ENCODE measurements at places on chromosomes 7 and 10.

DNA sequence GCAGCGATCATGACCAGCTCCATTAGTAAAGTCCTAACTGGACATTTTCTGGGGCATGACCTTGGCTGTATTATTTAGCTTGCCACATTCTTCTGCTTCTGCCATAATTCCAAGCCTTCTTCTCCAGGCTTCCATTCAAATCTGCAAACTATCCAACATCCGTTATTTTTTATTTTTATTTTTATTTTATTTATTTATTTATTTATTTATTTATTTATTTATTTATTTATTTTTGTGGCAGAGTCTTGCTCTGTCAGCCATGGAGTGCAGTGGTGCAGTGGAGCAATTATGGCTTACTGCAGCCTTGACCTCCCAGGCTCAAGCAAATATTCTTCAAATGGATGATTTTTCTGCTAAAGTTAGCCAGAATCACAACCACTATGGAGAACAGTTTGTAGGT is 187.2 kb upstream of the CDK1 start:
- DNase-seq = no peak

DNA sequence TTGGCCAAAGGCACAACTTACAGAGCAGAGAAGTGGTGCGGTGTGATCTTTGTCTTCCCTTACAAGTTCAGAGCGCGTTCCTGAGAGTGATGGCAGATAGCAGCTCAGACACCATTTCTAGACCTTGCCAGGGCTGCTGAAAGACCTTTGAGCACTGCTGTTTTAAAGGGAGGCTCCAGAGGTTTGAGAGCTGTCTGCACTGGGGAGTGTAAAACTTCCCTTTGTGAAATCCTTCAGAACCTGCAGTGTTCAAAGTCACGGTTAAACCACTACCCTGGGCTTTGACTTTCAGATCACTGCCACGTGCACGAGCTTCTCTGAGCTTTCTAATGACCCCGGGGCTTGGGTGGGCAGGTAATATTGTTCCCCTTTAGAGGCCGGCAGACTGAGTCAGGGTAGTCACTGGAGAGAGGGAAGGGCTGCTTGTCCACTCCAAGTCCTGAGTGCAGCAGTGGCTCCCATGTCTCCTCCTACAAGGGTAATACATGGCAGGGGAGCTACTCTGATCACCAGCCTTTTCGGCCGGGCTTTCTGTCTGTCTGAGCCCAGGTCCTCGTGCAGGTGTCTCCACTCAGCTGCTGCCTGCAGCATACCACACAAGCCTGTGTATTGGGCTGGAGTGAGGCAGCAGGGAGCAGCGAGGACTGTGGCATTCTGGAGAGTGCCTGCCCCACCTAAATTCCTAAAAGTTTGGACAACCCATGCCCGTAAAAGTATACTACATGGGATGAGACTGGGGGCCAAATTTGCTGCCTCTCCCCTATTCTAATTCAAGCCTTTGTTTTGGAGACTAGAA is 63.3 kb downstream of the ZMIZ1 start:
- no peak for DNase-seq

GRCh38 chr7:129047761-129048160 is 7.2 kb downstream of the TNPO3 start:
- no peak for DNase-seq

DNA sequence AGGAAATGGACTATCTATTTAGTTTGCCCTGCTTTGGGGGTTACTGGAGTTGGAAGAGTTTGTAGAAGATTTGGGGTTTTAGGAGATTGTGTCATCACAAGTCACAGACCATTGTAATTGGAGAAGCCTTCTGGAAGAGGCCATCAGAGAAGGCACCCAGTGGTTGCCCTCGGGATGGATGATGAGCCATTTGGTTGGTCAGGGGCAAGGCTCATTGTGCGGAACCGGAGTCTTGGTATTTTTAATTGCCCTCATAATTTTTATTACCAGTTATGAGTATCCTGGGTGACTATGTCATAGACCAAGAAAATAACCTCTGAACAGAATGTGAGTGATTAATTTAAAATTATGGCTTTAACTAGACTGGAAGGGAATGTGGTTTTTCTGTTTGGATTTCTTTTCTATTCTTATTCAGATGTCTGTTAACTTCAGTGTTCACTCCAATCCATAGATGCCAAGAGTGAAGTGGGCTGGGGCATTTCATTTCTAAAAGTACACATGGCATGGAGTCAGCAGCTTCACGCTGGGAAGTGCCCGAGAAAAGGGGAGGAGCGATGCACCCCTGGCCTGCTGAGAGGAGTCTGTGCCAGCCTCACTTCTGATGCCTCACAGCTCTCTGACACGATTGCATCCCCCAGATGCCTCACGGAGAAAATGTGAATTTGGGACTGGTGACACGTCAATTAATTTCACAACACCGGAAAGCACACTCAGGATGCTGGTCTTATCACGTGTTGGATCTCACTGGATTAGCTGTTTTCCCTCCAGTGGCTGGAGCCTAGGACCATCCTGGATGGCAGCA is 225.6 kb upstream of the IGFBP3 start:
- DNase-seq = no peak

DNA sequence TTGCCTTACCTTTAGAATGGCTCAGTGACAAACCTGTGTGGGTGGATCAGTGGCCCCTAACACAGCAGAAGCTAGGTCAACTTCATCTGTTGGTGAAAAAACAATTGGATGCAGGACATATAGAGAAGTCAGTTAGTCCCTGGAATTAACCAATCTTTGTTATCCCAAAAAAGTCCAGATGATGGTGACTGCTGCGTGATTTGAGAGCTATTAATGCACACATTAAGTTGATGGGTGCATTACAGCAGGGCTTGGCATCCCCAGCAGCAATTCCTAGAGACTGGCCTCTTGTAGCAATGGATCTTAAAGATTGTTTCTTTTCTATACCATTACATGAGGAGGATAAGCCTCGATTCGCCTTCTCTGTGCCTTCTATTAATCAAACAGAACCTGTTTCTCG is 33.3 kb downstream of the OR13A1 start:
- no peak for DNase-seq

DNA sequence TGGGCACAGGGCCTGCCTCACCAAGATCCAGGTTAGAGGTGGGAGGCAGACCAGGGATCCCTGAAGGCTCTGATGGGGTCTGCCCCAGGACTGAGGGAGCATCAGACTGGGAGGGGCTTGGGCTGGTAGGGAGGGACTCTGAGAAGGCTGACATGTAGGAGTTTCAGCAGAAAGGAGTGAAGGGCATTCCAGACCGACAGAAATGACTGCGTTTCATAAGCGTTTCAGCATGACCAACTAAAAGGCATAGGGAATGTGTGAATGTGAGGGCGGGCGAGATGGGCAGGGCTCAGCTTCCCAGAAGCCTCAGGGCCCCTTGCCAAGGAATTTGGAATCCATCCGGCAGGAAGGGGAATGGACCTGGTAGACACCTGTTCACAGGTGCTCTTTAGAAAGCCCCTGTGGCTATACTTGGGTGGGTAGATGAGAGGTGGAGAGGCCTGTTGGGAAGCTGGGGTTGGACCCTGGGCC is 24.9 kb upstream of the SLC29A3 start:
- no peak for DNase-seq

- no peak for DNase-seq
Measured at GRCh38 chr7:6175645-6176044, 96.8 kb downstream of the CYTH3 start.

- no peak for DNase-seq
Measured at GRCh38 chr10:11195623-11196022, 178.0 kb downstream of the CELF2 start.

DNA sequence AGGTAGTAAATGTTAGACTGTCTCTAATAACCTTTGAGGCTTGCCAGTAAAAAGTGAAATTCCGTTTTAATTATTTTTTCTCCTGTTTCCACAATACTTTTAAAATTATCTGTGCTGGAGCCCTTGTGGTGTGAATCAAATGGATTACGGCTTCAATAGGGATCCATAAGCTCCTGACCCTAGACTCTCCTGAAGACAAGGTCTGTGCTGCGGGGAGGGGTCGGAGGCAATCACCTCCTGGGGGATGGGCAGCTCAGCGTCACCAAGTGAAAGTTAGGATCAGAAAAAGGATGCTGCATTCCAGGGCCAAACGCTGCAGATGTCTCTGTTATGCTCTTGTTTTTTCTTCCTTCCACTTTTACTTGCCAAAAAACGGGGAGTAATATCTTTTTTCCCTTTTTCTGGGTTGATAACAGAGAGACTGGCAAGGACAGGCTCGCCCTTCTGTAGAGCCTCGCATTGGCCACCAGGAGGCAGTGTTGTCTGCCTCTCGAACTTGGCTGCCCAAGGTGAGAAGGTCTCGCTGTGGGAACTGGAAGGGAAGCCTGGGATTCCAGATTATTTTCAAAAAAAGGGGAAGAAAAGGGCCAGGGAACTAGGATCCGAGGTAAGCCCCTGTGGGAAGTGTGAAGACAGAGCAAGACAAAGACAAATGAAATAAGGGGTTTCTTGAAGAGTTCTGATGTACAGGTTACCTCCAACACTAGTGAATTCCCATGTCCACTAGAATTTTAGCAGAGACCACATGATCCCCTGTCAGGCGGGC is 621.9 kb downstream of the ACTR3B start:
- no peak for DNase-seq

DNA sequence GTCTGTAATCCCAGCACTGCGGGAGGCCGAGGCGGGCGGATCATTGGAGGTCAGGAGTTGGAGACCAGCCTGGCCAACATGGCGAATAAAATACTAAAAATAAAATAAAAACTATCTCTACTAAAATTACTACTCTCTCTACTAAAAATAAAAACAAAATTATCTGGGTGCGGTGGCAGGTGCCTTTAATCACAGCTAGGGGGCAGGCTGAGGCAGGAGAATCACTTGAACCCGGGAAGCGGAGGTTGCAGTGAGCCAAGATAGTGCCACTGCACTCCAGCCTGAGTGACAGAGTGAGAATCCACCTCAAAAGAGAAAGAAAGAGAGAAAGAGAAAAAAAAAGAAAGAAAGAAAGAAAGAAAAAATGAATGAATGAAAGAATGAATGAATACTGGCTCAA is 351.4 kb downstream of the ELMO1 start:
- no peak for DNase-seq

DNA sequence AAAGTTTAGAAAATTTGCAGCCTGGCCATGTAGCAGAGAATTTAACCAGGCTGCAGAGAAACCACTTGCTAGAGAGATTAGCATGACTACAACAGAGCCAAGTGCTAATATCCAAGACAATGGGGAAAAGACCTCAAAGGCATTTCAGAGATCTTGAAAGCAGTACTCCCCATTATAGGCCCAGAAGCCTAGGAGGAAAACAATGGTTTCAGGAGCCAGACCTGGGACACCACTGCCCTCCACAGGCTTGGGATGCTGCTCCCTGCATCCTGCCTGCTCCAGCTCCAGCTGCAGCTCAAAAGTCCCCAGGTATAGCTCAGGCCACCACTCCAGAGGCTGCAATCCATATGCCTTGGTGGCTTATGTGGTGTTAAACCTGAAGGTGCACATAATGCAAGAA is 101.5 kb upstream of the TMEM72 start:
- no peak for DNase-seq

DNA sequence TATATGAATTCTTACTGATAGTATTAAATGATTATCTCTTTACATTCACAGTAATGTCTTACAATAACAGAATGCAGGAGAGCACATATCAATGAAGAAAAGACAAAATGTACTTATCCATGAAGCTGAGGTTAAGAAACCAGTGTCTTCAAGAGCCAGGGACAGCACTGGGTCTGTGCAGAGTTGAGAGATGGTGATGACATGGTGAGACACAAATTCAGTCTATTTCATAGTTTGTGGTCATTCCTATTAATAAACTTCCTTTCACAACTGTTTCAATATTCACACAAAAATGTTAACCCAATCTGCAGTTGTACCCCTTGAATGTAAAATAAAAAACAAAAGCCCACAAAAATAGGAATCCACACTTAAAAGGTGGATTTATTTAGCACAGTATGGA is 5.3 kb upstream of the MAGI2 start:
- DNase-seq = no peak

GRCh38 chr7:104317948-104318629 is 10.3 kb upstream of the LHFPL3 start:
- DNase-seq = no peak

GRCh38 chr10:34112171-34112782 is 702.8 kb downstream of the PARD3 start:
- DNase-seq = no peak

DNA sequence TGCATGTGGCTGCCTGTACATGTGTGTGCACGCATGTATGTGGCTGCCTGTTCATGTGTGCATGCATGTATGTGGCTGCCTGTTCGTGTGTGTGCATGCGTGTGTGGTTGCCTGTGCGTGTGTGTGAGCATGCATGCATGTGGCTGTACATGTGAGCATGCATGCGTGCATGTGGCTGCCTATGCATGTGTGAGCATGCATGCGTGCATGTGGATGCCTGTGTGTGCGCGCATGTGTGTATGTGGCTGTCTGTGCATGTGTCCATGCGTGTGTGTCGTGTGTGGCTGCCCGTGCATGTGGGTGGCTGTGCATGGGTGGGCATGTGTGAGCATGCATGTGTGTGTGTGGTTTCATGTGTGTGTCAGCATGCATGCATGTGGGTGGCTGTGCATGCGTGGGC is 218.3 kb downstream of the ELFN1 start:
- DNase-seq = no peak

DNA sequence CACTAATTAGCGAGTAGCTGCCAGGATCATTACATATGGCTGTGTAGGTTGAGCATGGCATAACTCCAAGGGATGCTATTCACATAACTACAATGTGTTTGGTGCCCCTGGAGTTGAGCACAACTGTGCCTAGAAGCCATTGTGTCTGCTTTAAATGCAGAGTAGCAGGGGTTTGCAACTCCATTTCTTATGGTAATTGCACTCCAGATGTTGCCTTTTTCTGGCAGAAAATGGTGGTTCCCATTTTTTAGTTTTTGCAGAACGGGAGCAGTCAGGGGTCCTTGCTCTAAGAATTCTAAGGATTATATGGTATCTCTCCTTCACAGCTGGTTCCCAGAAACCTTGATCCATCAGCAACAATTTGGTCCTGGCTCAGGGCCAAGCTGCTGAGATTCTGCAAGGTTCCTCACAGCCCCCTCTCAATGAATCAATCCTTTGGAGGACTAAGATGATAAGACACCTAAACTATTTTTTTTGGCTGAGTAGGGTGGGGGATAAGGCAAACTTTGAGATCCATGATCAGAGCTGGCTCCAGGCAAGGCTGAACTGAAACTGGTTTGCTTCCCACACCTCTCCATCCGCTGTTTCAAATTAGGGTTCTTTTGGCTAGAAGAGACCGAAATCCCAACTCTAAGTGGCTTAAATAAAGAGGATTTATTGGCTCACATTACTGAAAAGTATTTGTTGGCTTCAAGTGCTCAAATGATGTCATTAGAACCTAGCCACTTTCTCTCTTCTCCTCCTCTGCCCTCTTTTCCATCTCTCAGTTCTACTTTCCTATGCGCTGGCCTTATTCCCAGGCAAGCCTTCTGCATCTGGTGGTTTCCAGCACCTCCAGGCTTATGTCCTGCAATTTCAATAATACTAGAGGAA is 97.5 kb upstream of the CCDC6 start:
- DNase-seq = no peak

- no peak for DNase-seq
Measured at GRCh38 chr7:98826387-98826786, 43.4 kb downstream of the TMEM130 start.
